ENCODE measurements at places on chromosomes 13 and 19.

GRCh38 chr19:29672933-29673336, 7.7 kb downstream of the PLEKHF1 start:
- DNase-seq: no peak

DNA sequence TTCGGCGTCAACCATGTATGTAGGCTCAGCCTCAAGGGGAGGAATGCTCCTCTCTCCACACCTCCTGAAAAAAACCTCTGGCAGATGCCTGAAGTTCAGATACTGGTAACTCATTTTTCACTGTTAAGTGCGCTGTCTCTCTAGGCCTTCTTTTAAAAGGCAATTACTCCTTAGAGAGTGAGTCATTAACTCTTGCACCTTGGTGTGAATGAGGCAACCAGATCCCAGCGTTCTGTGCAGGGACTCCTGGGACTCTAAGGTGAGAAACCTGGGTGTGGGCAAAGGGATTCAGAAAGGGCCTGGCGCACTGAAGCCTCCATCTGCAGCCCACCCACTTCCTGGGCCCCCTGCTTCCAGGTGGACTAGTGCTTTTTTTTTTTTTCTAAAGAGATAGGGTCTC, 71.7 kb downstream of the SIAH3 start:
- DNase-seq: no peak

DNA sequence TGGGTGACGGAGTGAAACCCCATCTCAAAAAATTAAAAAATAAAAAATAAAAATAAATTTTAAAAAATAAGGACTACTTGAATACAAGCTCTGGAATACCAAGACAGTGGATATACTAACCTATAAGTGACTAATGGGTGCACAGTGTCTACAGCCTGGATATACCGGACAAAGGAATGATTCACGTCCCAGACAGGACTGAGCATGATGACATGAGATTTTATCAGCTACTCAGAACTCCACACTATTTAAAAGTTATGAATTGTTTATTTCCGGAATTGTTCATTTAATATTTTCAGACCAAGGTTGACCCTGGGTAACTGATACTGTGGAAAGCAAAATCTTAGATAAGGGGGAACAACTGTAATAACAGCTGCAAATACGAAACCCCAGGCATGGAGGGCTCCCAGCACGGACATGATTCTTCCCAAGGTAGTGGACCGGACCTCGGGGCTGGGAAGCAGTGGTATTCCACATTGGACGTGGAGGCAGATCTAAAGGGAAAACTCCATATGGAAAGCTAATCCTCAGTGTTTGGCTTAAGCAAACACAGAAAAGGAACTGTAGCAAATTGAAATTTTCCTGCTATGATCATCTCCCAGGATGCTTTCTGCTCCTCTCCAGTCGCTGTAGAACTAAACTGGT, 102.6 kb upstream of the TSHZ3 start:
- DNase-seq: no peak

- DNase-seq: no peak
Measured at GRCh38 chr19:17626456-17627015, 61.6 kb downstream of the UNC13A start.

DNA sequence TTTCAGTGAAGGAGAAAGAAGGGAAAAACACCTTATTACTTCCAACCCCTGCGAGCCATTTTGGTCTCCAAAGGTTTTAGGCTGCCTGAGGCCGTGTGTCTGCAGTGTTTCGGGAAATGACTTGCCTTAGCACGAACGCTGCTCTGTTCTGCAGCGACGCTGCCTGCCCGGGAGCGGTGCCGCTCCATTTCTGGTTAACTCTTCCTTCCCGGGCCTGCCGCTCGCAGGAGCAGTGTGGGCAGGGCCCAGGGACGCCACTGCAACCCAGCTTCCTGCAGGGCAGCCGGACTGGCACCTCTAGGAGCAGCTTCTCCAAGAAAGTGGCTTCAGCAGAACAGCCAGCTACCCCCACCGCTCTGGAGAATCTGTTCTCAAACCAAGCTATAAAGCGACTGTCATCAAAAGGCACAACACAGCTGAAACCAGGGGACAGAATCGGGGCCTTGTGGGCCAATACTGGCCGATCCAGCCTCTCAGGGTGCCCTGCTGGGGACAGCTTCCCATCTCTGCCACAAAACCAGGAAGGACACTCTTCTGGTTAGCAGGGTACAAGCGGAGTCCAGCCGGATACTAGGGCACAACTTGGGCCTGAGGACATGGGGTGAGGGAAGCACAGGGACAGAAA, 72.2 kb downstream of the KCTD15 start:
- DNase-seq: peak; percentile 36

DNA sequence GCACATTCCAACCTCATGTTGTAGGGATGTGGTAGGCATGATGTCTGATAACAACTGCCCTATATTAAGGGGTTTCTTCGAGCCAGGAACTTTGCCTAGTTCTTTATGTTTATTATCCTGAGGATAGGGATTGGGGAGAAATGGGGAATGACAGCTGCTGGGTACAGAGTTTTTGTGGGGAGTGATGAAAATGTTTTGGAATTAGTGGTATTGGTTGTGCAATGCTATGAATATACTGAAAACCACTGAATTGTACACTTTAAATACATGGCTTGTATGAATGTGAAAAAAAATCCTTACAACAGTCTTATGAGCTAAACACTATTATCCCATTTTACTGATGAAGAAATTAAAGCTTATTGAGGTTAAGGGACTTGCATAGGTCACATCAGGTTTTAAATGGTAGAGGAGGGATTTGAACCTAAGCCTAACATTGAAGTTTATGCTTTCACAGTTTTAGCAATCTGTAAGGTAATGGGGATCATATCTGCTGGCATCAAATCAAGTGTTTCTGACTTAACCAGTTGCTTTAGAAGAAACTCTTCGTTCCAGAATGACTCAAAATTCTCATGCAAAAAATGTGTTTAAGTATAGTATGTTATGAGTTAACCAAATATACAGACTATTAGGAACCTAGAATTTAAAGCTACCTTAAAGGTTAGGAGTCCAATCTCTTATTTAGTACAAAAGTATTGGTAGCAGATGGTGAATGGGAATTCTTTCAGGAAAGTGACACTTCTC, 61.4 kb downstream of the ERCC5 start:
- no peak for DNase-seq

DNA sequence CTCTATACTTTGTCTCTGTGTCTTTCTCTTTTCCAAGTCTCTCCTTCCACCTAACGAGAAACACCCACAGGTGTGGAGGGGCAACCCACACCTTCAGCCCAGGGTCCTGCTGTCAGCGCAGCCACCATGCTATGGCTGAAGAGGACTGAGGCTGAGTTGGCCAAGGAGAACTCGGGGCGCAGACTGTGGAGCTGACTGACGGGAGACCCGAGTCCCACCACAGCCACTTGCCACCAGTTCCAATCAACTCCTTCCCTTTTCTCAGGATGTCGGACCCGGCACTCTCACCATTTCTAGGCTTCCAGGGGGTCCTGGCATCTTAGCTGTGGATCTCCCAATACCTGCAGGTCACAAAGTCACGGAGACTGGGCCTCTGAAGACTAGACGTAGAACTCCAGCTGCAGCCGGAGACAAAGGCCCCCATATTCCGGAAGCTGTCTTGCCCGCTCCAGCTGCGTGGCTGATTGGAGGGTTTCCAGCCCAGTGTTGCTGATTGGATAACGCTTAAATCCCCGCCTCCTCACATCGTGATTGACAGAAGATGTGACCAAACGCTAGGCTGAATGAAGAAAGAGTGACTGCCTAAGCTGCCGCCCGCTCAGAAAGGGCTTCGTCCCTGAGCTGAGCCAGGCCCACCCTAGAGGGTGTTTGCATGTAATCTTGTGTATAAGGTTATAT, 63.6 kb downstream of the ZNF429 start:
- DNase-seq: peak; percentile 88

- DNase-seq: no peak
Measured at GRCh38 chr13:38421590-38422560, 72.2 kb downstream of the UFM1 start.

DNA sequence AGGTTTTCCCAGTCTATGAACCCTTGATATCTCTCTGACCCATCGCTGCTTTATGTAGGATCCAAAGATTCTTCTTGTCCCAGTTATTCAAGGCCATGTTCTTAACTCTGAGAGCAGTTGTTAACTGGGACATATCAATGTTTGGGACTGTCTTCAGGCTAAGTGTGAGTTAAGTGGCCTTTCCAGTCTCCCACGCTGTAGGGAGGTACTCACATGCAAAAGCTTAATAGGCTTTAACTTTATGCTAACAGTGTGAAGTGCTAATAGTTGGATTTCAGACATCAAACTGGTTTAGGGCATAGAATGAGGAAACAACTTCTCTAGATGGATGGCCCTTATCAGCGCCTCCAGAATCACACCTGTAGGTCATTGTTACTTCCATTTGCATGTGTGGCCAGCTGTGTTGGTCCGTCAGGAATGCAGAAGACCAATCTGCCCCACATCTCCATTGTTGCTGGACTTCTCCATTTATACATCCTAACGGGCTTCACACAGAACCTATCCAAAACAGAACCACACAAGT, 104.7 kb upstream of the MBNL2 start:
- no peak for DNase-seq

GRCh38 chr13:74389056-74389455, 254.9 kb upstream of the KLF12 start:
- no peak for DNase-seq

DNA sequence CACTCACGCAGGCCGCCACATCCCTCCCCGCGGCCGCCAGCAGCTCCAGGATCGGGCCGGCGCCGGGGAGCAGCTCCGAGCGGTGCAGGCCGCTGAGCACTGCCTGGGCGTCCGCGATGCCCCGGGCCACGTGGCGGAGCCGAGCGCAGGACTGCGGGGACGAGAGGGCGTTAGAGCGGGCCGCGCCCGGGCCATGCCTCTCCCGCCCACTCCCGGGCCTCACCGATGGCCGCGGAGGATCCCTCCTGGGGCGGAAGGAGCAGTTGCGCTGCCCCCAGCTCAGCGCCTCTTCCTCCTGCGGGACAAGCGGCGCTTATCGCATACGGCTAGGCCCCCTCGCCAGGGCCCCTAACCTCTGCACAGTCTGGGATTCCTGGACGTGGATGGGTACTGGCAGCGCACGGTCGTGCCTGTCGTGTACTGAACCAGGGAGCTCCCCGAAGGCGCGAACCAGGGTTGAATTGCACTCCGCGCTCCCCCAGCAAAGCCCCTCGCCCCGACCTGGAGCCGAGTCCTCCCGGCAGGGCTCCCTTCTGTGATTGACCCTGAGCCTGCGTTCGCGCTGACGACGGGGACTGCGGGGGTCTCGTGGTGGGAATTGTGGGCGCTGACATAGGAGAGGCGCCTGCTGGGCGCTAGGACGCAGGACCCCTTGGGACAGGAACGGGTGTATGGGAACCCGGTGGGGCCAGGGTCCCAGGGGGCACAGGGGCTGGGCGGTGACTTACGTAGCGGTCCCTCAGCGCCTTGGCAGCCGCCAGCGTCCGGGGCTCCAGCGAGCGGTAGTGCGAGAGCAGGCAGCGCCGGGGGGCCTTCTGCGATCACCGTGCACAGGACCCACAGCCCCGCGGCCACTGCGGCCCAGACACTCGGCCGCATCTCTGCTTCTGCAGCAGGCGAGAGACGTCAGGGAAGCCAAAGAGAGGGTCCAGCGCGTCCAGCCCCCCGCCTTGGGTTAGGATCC, 673 bp downstream of the IFNL4 start:
- no peak for DNase-seq

DNA sequence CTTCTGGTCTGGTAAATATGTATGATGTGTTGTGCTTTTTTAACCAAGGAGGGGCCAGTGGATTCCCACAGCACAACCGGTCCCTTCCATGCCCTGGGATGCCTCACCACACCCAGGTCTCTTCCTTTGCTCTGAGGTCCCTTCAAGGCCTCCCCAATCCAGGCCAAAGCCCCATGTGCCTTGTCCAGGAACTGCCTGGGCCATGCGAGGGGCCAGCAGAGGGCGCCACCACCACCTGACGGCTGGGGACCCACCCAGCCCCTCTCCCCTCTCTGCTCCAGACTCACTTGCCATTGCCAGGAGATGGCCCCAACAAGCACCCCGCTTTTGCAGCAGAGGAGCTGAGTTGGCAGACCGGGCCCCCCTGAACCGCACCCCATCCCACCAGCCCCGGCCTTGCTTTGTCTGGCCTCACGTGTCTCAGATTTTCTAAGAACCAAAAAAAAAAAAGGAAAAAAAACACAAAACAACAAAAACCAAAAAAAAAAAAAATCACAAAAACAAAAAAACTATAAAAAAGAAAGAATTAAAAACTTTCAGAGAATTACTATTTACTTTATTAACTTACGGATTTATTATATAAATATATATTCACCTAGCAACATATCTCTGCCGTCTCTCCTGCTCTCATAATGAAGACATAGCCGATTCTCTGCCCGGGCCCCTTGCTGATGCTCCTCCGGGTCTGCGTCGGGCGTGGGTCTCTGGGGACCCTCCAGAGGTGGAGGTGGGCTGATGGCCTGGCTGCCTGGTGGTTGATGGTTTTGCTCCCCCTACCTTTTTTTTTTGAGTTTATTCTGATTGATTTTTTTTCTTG, 14.4 kb downstream of the CAPN12 start:
- DNase-seq: no peak

DNA sequence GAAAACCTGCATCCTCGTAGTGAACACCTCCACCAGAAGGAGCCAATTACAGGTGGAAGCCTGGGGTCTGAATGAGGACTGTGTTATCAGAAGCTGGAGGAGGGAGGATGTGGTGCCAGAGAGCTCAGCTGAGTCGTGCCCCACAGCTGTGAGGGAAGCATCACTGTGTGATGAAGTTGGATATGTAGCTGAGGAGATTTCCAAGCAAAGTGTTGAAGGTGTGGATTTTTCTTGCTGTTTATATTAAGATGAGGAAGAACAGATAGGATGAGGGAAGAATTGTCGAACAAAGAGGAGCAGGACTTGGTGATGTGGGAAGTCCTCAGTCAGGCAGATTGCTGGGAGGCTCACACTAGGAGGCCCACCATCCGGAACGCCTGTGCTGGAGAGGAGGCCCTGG, 4.4 kb downstream of the RAB20 start:
- DNase-seq: no peak

- no peak for DNase-seq
Measured at GRCh38 chr19:38375098-38375493, 725 bp downstream of the PSMD8 start.

DNA sequence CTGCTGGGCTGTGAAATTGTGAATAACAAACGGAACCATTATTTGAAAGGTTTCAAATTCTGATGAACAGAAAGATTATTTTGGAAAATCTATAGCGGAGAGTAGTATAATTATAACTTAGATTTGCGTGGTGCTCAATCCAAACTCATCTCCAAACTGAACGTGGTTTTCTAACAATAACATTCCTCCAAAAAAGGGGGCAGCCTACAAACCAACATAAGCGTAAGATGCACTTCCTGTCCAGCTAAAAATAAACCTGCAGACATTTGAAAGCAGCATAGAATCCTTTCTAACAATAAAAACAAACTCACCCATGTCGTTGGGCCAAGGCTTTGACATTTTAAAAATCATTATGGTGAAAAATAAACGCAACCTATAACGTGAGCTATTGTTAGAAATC, 178.4 kb downstream of the COL4A1 start:
- DNase-seq: no peak

GRCh38 chr19:30640252-30640965, 268.2 kb downstream of the ZNF536 start:
- no peak for DNase-seq

DNA sequence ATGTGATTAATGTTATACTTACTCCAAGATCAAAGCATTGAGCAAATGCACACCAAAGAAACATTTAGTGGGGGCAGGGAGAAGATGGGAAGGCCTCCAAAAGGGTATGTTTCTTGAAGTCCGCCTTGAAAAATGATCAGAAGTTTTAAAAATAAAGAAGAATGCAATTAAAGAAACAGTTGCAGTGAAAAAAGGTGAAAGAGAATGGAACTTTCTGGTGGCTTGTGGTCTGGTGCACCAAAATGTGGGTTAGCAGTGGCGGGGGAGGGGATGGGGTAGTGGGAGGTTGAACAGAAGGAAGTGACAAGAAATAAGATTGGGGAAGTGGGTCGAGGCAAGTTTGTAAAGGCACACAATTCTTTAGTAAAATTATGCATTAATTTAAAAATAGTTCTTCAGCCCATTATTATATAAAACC, 2.5 kb downstream of the LCP1 start:
- no peak for DNase-seq

Measured in hippocampal formation (tissue), 2 donors.